Caki2 (cell line): ENCODE measurements at places on chromosomes 3 and 15. TPM values are rescaled to one million over a fixed set of nuclear protein-coding genes. Genes with fewer than 3 reads are reported as not detected.

The CCR9 gene
- 0.81 TPM in 1 of 2 replicates, not detected in the other for total RNA-seq

The DLL4 gene
- total RNA-seq: 0.07 TPM in 1 of 2 replicates, not detected in the other

GRCh38 chr3:81354119-81354518 lies 407.3 kb downstream of the GBE1 start:
- no peak for DNase-seq

GRCh38 chr15:74374648-74375302 lies 7.3 kb upstream of the CYP11A1 start:
- DNase-seq: no peak

DNA sequence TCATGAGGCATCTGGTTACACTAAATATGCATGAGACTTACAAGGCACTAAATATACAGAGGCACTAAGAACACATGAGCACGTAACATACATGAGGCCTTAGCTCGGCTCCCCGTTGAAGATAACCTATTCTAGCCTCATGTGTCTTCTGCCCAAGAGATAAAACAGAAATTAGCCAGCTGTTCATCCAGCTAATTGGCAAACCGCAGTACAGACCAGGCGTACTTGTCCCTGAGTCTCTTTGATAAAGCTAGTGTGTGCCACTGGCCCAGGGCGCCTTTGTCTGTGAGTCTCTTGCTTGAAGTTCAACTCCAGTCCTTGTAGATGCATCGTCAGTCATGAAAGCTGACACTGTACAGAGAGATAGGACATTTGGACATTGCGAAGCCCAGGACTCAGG lies 121.9 kb upstream of the SPATA12 start:
- no peak for DNase-seq
